Stimulated activated CD4-positive, alpha-beta T cell treated with anti-CD3 and anti-CD28 coated beads, Interleukin-15, amount 100 ng/mL, for 48 hours (primary cell): ENCODE measurements at places on chromosomes 3 and 15.
A peak's percentile ranks its signal among the peaks of the same experiment; 100 is the strongest.

DNA sequence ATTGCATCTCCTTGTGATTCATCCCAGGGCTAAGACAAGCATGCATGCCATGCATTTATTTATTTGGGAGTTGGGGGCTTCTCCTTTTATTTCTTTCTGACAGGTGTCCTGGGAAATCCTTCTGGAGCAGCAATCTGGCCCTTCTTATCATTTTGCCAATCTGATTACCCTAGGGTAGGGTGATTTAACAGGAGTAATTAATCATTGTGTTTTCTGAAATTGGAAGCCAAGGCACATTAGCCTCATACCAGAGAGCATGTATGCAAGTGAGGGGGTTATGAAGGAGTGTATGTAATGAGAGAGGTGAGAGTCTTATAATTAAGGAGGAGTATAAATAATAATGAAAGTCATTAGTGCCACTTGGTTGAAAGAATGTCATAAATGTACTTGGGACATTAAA lies 37.4 kb upstream of the ARPP21 start:
- DNase-seq: no peak

- no peak for DNase-seq
Measured at GRCh38 chr3:174310475-174310983, 548.6 kb upstream of the NAALADL2 start.

- no peak for DNase-seq
Measured at GRCh38 chr3:3080309-3080708, 29.9 kb downstream of the IL5RA start.

GRCh38 chr15:69390575-69390974 lies 23.6 kb upstream of the KIF23 start:
- no peak for DNase-seq

- no peak for DNase-seq
Measured at GRCh38 chr3:45507820-45508317, 86.7 kb upstream of the LIMD1 start.

DNA sequence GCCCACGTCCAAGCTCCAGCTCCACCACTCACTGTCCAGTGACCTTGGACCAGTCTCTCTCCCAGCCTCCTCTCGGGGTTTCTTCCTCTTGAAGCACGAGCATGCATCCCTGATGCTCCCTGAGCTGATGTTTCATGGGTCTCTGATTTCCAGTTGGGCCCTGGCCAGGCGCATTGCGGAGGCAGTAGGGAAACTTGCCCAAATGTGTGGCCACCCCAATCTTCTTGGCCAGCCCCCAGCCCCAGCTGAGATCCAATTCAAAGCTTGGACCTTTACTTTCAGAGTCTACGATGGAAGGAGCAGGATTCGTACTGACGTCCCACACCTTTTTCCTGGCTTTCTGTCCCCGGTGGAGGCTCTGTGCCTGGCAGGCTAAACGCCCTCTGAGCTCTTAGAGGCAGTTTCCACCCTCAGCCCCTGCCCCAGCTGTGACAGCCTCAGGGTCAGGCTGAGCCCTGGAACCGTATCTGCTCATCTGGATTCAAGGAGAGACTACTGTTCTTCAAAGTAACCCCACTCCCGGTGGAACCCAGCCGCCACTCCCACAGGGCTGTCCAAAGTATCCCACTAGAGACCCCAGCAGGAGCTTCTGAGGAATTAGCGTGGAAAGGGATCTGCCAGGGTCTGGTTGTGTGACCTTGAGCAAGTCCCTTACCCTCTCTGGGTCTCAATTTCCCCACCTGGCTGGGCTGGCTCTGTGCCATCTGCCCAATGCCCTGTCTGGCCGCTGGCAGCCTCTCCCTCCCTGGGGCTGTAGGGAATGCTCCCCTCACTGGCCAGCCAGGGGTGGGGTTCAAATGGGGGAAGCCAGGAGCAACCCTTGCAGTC lies 37.4 kb downstream of the CPN2 start:
- no peak for DNase-seq

DNA sequence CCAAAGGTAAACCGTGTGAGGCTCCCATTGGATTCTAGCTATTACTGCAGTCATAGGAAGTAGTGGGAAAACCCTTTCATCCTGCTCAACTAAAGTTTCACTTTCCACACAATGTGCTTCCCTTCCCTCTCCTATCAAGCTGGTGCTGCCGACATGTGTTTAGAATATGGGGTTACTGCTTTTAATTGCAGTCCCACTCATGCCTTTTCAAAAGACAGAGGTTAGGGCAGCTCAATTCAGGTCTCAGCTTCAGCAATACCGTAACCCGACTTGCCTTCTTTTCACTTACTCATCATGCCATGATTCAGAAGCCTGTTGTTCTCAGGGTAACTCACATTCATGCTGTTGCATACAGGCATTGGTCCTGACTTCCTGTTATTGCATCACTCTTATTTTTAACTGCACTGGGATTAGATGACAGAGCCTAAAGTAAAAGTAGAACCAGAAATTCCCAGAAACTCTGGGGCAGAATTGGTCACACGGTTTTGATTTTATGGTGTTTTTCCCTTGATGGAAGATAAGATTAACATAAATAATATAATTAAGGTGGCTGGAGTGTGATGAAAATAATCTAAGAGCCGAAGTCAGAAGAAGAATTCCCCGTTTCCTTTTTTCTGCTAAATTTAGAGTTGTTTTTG lies 45.7 kb downstream of the C2CD4B start:
- peak; percentile 10 for DNase-seq

- DNase-seq: no peak
Measured at GRCh38 chr15:45640616-45641015, 5.8 kb downstream of the SQOR start.

- DNase-seq: no peak
Measured at GRCh38 chr3:101253396-101253795, 67.0 kb downstream of the IMPG2 start.

GRCh38 chr3:165359005-165359404 lies 162.8 kb upstream of the SLITRK3 start:
- no peak for DNase-seq

DNA sequence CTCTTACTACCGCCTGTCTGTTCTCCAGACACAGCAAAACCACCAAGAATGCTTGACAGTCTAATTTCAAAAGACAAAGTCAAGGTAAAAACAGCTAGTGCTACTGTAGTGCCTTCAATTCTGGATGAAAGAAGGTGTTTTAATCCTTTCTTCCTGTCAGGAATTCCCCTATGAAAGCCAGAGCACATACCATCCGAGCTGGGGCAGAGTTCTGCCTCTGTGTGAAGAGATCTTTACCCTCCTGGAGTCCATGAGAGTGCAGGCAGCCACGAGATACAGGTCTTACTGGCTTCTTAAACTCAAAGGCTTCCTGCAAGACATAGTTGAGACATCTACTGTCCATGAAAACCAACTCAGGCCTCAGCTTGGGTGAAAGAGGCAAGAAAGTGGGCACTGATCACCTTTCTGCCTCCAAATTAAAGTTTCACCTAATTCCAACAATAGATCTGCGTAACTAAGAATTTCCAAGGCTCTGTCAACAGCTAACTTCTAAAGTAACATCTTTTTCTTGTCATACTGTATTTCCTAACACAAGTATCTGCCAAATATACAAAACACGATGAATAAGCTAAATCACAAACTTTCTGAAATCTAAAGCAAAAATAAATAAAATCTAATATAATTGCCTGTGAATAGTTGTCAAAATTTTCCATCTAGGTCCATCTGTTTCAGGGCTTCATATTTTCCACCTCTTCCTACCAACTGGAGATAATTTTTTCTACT lies 7.5 kb downstream of the CDC25A start:
- no peak for DNase-seq

- DNase-seq: no peak
Measured at GRCh38 chr3:188780193-188781147, 391.3 kb upstream of the TPRG1 start.

DNA sequence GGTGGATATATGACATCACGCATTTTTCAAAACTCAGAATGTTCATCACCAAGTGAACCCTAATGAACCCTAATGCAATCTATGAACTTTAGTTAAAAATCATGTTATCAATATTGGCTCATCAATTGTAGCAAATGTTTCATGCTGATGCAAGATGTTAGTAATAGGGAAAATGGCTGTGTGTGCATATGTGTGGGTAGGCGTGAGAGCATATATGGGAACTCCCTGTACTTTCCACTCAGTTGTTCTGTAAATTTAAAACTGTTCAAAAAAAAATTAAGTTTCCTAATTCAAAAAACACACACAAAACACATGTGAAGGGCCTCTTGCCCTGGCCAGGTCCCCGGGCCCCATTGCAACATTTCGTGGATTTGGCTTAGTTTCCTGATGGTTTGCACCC lies 89.7 kb upstream of the PROK2 start:
- DNase-seq: no peak

- no peak for DNase-seq
Measured at GRCh38 chr3:23461069-23461468, 257.9 kb downstream of the UBE2E2 start.

GRCh38 chr3:56806407-56806806 lies 4.7 kb upstream of the ARHGEF3 start:
- no peak for DNase-seq

- no peak for DNase-seq
Measured at GRCh38 chr3:63911509-63911872, 692 bp downstream of the SCAANT1 start.

- DNase-seq: no peak
Measured at GRCh38 chr3:53238051-53238850, 17.6 kb downstream of the TKT start.

DNA sequence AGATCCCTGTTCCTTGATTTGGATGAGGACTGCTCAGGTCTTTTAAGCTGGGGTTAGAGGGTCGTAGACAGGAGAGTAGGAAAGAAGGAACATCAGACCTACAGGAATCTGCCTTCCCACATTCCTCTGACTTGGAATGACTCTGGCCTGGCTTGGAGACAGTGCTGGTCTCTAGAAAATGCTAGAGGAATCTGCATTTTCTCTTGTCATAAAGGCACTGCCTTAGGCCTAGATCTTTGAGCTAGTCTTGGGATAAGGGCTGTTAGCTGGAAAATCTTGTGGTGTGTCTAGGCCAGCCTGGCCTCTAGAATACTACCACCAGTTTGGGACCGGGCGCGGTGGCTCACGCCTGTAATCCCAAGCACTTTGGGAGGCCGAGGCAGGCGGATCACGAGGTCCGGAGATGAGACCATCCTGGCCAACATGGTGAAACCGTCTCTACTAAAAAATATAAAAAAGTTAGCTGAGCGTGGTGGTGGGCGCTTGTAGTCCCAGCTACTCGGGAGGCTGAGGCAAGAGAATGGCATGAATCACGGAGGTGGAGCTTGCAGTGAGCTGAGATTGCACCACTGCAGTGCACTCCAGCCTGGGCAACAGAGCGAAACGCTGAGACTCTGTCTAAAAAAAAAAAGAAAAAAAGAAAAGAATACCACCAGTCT lies 17.3 kb upstream of the BSN start:
- DNase-seq: no peak

- DNase-seq: no peak
Measured at GRCh38 chr3:49804141-49805041, 1.3 kb downstream of the INKA1 start.

DNA sequence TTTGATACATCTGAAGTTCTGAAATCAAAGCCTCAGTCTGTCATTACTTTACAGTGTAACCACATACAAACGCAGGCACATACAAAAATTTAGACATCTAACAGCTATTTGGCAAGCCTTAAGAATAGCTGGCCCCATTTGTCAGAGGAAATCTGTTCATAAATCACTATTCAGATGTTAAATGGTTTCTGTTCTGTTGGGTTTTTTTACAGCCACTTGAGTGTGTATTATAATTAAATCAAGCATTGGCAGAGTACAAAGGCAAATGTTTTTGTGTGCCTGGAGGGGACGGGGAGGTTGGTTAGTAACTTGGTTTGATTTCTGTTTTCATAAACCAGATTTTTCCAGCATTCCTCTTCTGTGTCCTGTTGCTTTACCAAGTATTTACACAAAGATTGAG lies 24.1 kb downstream of the PIGB start:
- DNase-seq: no peak

DNA sequence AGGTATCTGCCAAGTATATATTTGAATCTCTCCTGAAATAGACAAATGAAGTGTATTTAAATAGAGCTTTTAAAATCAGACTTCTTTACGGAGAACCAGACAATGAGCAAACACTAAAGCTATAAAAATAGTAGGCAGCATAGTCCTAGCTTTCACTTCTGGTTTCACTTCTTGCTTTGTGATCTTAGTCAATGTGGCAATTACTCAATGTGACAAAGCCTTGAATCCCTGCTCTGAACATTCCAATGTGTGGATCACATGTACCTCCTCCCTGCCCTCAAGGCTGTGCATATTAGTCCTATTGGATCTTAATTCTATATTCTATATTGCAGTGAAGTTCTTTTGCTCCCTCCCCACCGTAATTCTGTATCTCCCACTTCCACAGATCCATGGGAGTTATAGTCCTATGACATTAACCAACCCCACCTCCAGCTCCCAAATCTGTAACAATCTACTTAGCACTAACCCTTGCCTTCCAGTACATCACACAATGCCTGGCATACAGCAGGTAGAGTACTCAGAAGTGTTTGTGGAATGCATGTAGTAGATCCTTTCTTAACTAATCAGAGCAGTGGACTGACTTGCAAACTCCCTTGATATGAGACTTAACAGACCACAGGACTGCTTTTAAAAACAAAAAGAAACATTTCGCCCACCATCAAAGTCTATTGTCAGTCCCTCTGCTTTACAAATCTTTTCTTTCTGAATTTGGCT lies 24.3 kb upstream of the CP start:
- no peak for DNase-seq

GRCh38 chr15:58038426-58039078 lies 27.0 kb downstream of the ALDH1A2 start:
- no peak for DNase-seq

GRCh38 chr3:104244680-104245220 lies 1122.0 kb upstream of the ALCAM start:
- no peak for DNase-seq

GRCh38 chr3:16174976-16175901 lies 759 bp downstream of the GALNT15 start:
- no peak for DNase-seq

DNA sequence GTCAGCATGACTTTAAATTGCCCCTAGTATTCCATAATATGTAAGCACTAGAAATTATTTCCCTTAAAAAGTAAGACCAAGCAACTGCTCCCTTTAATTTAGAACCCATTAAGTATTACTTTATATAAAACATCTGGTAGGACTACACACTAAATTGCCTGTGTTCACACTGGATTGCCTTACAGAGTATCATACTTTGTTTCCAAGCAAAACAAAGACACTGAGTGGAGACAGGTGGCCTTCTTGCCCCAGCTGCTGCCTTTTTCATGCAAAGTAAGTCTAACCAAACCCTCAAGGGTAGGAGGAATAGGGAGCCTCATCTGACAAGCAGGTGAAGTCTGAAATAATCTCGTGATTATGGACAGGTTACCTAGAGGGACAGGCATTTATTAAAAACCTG lies 87.3 kb downstream of the PEX5L start:
- DNase-seq: no peak

- no peak for DNase-seq
Measured at GRCh38 chr15:90596943-90597342, 67.2 kb downstream of the CRTC3 start.

DNA sequence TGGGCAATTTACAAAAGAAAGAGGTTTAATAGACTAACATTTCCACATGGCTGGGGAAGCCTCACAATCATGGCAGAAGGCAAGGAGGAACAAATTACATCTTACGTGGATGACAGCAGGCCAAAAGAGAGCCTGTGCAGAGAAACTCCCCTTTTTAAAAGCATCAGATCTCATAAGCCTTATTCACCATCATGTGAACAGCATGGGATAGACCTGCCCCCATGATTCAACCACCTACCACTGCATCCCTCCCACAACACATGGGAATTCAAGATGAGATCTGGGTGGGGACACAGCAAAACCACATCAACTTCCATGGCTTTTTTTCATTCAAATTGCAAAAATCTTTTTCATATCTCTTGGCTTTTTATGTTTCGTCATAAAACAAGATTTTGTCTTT lies 67.6 kb upstream of the GADL1 start:
- DNase-seq: no peak
